ENCODE measurements at places on chromosomes 11 and 22. TPM values are rescaled to one million over a fixed set of nuclear protein-coding genes. Genes with fewer than 3 reads are reported as not detected.

DNA sequence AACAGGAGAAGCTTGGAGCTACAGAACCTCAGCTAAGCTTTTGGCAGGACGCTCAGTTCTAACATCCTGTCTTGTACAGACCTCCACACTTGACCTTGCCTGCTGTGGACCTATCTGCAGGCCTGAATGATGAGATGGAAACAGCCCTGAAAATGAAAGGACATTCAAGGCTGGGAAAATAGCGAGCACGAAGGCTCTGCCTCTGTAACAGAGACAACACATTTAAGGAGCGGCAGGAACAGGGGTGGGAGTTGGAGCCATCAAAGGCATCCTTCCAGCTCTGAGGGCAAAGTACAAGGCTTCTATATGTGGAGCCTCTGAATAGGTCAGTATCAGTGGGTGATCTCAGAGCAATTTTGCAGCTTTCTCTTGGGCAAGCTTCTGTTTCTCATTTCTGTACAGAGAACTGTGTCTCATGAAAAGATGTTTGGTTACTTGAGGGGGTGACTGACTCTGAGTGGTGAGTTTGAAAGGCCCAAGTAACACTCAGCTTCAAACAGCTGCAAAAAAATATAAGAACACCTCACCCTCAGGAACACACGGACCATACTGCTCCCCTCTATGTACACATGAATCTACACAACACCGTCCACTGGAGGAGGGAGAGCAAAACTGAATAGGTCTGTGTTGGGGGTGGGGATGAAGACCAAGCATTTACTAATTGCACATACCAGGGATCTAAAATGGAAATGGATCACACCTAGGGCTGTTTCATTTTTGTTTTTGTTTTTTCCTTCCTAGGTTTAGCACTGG is 101.6 kb downstream of the CCDC81 start:
- H3K27me3 ChIP-seq: no peaks in the 10 kb centered on the region
- H3K36me3 ChIP-seq: no peaks in the 10 kb centered on the region
- H3K4me1 ChIP-seq: peaks cover 5% of the 10 kb centered on the region
- no peak overlapping the region for H3K4me3 ChIP-seq
- no peak for DNase-seq
- H3K27ac ChIP-seq: no peak overlapping the region

DNA sequence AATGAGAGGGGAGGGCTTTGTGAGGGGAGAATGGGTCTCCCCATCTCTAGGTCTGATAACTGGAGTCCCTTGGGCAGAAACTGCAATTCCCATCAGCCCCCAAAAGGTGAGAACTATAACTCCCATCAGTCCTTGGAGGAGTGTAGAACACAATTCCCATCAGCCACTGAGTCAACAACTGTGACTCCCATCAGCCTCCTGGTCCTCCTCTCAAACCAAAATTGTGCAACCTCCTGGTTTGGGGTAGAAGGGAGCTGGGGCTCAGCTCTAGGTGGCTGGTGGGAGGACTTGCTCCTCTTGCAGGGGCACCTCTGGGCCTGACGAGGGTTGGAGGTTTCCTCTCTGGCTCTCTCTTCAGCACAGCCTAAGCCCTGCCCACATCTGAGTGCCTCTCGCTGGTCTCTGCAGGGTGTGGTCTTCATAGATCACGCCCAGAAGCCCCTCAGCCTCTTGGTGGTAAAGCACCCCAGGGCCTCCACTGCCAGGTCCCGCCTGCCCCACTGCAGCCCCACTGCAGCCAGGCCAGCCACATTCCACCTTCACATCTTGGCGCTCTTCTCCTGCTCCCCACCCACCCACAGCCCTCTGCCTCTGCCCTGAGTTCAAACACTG is 18.5 kb downstream of the SLC22A12 start:
- no peak overlapping the region for H3K4me3 ChIP-seq
- H3K27me3 ChIP-seq: no peaks in the 10 kb centered on the region
- H3K36me3 ChIP-seq: no peaks in the 10 kb centered on the region
- DNase-seq: no peak

GRCh38 chr11:92685049-92685448 is 284.4 kb upstream of the MTNR1B start:
- no peak overlapping the region for H3K4me3 ChIP-seq
- DNase-seq: no peak
- peaks cover 10% of the 10 kb centered on the region for H3K4me1 ChIP-seq
- H3K36me3 ChIP-seq: no peaks in the 10 kb centered on the region
- H3K27me3 ChIP-seq: no peaks in the 10 kb centered on the region

- no peak overlapping the region for H3K4me3 ChIP-seq
- peaks cover 15% of the 10 kb centered on the region for H3K4me1 ChIP-seq
- DNase-seq: no peak
- H3K36me3 ChIP-seq: no peaks in the 10 kb centered on the region
- H3K27ac ChIP-seq: no peak overlapping the region
- peaks cover 12% of the 10 kb centered on the region for H3K27me3 ChIP-seq
Measured at GRCh38 chr22:28328756-28329155, 350.9 kb downstream of the TTC28 start.

- peaks cover 1% of the 10 kb centered on the region for H3K27me3 ChIP-seq
- no peak for DNase-seq
- H3K4me3 ChIP-seq: no peak overlapping the region
- no peaks in the 10 kb centered on the region for H3K36me3 ChIP-seq
- H3K27ac ChIP-seq: no peak overlapping the region
Measured at GRCh38 chr11:19378814-19379213, 138.1 kb upstream of the E2F8 start.

Gene HBD
- total RNA-seq: not detected

Gene DSCAML1
- not detected for total RNA-seq

Gene MUC5AC
- total RNA-seq: not detected

Measured in activated T-helper 2 cell treated with anti-CD3 and anti-CD28 coated beads, Interferon-gamma antibody, Interleukin-2, Interleukin-4, amounts not matched to agents 10 μg/mL and 5 μg/mL and 100 μg/mL, durations not matched to agents 14 hours and 24 hours and 36 hours (primary cell).